ENCODE measurements at places on chromosomes 7 and 10. TPM values are rescaled to one million over a fixed set of nuclear protein-coding genes. Genes with fewer than 3 reads are reported as not detected.

The PDE1C gene
- 2.1 TPM for total RNA-seq

DNA sequence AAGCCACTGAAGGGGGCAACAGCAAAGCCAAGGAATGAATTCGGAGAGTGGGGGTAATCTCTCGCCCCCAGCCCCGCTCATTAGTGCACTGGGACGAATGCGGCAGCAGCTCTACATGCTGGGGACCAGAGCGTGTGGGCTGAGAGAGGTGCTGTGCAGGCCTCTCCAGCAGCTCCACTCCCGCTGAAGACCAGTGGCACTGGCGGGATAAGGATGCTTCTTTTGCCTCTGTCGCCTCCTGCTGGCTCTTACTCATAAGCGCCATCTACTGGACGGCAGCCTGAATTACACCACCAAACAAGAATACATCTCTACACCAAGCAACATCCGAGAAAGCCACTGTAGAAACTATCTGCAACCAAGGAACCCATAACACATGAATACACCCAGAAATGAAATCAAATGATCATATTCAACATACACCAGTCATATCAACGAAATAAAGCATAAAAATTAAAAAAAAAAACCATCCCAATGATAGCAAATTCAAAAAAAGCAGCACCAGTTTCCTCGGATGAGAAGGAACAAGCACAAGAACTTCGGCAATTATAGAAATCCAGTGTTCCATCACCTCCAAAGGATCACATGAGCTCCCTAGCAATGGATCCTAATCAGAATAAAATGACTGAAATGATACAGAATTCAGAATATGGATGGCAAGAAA is 79.0 kb upstream of the TMEM168 start:
- no peak overlapping the region for H3K27ac ChIP-seq
- no peaks in the 10 kb centered on the region for H3K4me1 ChIP-seq
- no peak for DNase-seq
- H3K27me3 ChIP-seq, result no peaks in the 10 kb centered on the region
- no peak overlapping the region for H3K4me3 ChIP-seq

- H3K36me3 ChIP-seq, result no peaks in the 10 kb centered on the region
- H3K27ac ChIP-seq, result no peak overlapping the region
- H3K4me1 ChIP-seq, result no peaks in the 10 kb centered on the region
- no peak for DNase-seq
These were observed 123.8 kb downstream of the AMPH start for GRCh38 chr7:38507384-38507783.

The RPEL1 gene
- total RNA-seq, result not detected

- no peak overlapping the region for H3K4me3 ChIP-seq
- DNase-seq, result no peak
- H3K27me3 ChIP-seq, result no peaks in the 10 kb centered on the region
- H3K36me3 ChIP-seq, result no peaks in the 10 kb centered on the region
- H3K27ac ChIP-seq, result no peak overlapping the region
- H3K4me1 ChIP-seq, result no peaks in the 10 kb centered on the region
These were observed 124.8 kb downstream of the PHTF2 start for GRCh38 chr7:77923419-77923818.

DNA sequence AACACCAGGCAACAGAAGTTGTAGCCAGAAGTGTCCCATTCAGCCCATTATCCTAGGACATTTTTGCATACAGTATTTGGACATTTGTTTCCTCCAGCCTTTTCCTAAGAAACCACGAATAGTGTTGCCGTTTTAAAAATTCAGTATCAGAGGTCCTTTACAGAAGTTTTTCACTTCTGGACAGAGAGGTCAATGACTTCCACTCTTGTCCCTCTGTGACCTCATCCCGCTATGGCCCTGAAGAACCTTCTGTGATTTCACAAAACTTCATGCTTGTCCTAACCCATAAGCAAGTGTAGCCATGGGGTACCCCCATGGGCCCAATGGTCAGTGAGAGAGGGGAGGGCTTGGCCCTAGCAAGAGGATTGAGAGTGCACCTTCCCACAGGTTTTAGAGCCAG is 364.8 kb downstream of the TNS3 start:
- H3K4me1 ChIP-seq, result no peaks in the 10 kb centered on the region
- no peak overlapping the region for H3K4me3 ChIP-seq
- H3K36me3 ChIP-seq, result no peaks in the 10 kb centered on the region
- H3K27me3 ChIP-seq, result peaks cover 7% of the 10 kb centered on the region
- no peak for DNase-seq

DNA sequence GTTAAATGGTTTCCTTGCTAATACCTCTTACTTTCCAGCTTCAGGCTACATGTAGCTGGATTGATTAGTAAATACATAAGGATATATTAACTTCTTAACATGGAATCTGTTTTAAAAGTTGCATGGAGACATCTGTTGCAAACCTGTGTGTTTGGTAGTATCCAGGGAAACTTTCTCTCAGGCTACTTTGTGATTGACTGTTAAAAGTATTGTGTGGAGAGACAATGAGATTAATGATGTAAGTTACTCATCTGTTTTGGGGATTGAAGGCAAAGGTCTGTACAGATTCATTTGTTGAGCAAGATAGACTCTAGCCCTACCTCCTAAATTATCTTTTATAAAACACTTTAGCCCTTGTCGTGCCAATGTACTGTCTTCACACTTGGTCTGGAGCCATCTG is 6.6 kb downstream of the CREB5 start:
- no peaks in the 10 kb centered on the region for H3K4me1 ChIP-seq
- no peak overlapping the region for H3K4me3 ChIP-seq
- H3K36me3 ChIP-seq, result no peaks in the 10 kb centered on the region
- no peak overlapping the region for H3K27ac ChIP-seq
- H3K27me3 ChIP-seq, result no peaks in the 10 kb centered on the region
- no peak for DNase-seq

GRCh38 chr10:44386546-44387052 is 1.7 kb upstream of the CXCL12 start:
- no peak overlapping the region for H3K4me3 ChIP-seq
- no peaks in the 10 kb centered on the region for H3K36me3 ChIP-seq
- DNase-seq, result peak; percentile 42
- H3K27me3 ChIP-seq, result peaks cover 21% of the 10 kb centered on the region

DNA sequence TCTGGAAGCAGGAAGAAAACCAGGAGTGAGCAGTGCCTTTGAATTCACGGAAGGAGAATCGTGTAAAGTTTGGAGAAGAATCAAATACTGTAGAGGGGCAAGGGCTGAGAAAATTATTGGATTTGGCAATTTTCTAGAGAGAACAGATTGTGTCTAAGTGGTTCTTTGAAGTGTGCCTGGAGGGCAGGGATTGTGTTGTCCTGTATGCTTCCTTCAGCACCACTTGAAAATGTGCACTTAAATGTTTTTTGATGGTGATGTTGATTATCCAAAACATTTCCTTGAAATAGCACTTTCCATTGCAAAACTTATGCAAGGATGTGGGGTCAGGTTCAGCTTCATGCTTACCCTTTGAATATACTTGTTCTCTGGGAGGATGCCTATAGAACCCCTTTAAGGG is 360.2 kb downstream of the SORCS3 start:
- H3K4me3 ChIP-seq, result no peak overlapping the region
- no peaks in the 10 kb centered on the region for H3K27me3 ChIP-seq
- DNase-seq, result no peak
- no peaks in the 10 kb centered on the region for H3K4me1 ChIP-seq
- H3K27ac ChIP-seq, result no peak overlapping the region

DNA sequence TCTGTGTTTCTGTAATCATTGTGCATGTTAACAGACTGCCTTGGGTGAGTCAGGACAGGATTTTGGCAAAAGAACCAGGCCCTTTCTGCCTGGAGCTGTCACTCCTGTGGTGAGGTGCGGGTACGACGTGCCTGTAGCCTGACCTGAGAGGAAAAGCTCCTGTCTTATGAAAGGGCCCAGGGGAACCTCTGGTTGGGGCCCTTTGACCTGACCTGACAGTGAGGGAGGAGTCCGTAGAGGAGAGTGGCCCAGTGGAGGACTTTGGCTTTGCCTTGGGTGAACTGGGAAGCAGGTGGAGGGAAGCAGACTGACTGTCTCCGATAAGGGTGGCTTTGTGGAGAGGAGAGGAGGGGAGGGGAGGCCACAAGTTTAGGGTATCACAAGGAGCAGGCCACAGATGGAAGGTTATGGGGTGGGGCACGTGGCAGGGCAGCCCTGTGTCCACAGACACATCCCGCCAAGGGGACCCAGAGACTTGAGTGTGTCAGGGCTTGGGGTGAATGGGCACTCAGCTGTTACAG is 6.9 kb downstream of the PFKP start:
- H3K27me3 ChIP-seq, result no peaks in the 10 kb centered on the region
- H3K4me3 ChIP-seq, result no peak overlapping the region
- DNase-seq, result no peak
- H3K4me1 ChIP-seq, result peaks cover 26% of the 10 kb centered on the region

GRCh38 chr10:119208553-119208940 is 1.2 kb downstream of the GRK5 start:
- DNase-seq, result no peak
- H3K27me3 ChIP-seq, result no peaks in the 10 kb centered on the region

DNA sequence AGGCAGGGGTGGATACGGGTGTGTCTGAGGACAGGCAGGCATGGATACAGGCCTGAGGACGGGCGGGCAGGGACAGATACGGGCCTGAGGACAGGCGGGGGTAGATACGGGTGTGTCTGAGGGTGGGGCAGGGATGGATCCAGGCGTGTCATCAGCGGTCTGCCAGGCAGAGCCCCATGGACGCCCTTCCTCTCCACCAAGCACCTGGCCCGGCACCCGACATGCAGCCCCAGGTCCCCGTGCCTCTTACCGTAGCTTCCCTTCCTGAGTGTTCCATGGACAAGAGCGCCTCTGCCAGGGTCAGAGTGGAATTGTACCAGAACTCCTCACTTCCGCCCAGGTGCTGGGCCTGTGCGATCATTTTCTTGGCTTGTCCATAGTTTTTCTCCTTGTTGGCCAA is 74.6 kb upstream of the NKX6-2 start:
- no peak overlapping the region for H3K27ac ChIP-seq
- no peak for DNase-seq
- H3K27me3 ChIP-seq, result peaks cover 61% of the 10 kb centered on the region
- no peaks in the 10 kb centered on the region for H3K4me1 ChIP-seq
- no peak overlapping the region for H3K4me3 ChIP-seq

The NME8 gene
- total RNA-seq, result not detected

The AKR1C2 gene
- 1,997 TPM for total RNA-seq

DNA sequence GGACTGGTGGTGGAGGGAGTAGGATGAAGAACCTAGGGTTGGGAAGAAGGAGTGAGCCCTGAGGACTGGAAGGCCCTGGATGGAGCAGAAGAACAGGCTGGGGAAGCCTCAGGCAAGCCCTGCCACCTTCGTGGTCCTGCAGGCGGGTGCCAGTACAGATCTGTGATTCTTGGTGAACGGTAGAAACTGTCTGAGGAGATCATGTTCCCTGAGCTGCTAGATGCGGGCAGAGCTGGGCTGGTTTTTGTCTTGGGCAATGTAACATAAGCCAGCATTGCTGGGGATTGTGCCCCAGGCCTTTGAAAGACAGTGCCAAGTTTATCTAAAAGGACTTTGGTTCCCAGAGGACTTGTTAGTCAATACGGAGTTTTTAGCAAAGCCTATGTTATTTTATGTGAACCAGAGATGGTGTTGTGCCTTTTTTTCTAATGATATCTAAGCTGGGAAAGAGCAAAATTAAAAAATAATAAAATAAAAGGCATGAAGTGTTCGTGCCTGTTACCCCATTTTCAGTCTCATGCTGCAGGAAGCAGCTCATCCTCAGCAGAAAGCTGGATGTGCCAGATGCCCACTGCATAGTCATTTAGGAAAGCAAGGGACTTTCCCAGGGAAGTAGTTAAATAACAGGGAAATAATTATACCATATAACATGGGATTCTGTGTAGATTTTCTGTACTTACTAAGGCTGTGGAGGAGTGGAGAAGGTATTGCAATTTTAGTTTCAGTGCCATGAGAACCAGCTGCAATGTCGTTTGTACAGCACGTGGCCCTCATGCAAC is 24.4 kb upstream of the FIGNL1 start:
- H3K4me1 ChIP-seq, result no peaks in the 10 kb centered on the region
- peak; percentile 23 for DNase-seq
- no peak overlapping the region for H3K27ac ChIP-seq
- no peaks in the 10 kb centered on the region for H3K36me3 ChIP-seq
- no peaks in the 10 kb centered on the region for H3K27me3 ChIP-seq

GRCh38 chr10:3783682-3784432 is 1.2 kb downstream of the KLF6 start:
- peak overlapping the region; percentile 98 for H3K27ac ChIP-seq
- H3K27me3 ChIP-seq, result no peaks in the 10 kb centered on the region
- H3K4me1 ChIP-seq, result peaks cover 40% of the 10 kb centered on the region

DNA sequence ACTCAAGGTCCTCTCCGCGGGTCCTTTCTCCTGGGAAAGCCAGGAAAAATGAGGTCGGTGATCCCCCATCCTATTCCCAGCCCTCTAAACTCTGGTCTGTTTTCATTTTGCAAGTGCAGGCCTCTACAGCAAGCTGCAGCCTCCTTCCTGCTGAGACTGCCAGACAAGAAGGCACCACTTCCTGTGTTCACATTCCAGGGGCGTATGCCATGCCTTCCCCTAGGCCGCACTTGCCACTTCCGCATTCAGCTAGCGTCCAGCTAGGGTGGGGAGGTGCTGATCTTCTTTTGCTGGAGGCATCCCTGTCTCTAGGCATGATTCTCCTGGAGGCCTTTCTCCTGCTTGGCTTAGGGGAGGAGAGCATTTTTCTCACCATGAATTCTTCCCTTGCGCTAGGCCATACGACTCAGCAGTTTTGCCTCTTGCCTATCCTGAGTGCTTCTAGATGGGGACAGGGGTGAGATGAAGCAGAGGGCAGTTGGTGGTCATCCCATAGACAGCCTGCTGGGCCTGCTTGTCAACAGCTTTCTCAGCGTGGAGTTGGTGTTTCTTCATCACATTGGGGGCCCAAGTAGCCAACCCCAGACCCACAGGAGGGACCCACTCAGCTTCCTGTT is 328.9 kb downstream of the RPS24 start:
- no peak for DNase-seq
- no peak overlapping the region for H3K4me3 ChIP-seq
- no peaks in the 10 kb centered on the region for H3K4me1 ChIP-seq
- H3K27ac ChIP-seq, result no peak overlapping the region

- H3K36me3 ChIP-seq, result no peaks in the 10 kb centered on the region
- no peaks in the 10 kb centered on the region for H3K27me3 ChIP-seq
- no peak overlapping the region for H3K4me3 ChIP-seq
- no peak for DNase-seq
- H3K4me1 ChIP-seq, result no peaks in the 10 kb centered on the region
These were observed 69.2 kb downstream of the DNAJC1 start for GRCh38 chr10:21934307-21934706.

The NT5C3A gene
- 43.8 TPM for total RNA-seq

The LRRC17 gene
- not detected for total RNA-seq

- H3K4me1 ChIP-seq, result no peaks in the 10 kb centered on the region
- H3K27ac ChIP-seq, result no peak overlapping the region
- no peak overlapping the region for H3K4me3 ChIP-seq
- DNase-seq, result no peak
These were observed 361.1 kb downstream of the GLRX3 start for GRCh38 chr10:130497056-130498010.

The LRMDA gene
- total RNA-seq, result not detected

DNA sequence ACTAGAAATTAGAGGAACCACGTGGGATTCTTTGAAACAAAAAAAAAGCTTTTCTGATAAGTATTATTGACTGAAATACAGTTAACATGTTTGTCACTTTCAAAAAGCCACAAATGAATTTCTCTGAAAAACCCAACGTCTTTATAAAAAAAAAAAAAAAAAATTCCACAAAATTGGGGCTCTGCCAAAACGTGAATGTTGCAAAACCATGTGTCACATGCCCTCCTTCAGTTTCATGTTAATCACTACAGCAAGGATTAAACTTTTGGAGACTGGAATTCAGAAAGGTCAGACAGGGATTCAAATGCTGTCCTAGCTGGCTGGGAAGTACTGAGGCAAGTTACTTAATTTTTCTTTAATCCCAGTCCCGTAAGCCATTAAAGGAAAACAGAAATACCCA is 278.0 kb upstream of the KLF14 start:
- H3K36me3 ChIP-seq, result peaks cover 29% of the 10 kb centered on the region
- no peak overlapping the region for H3K4me3 ChIP-seq
- peak overlapping the region; percentile 60 for H3K27ac ChIP-seq
- no peaks in the 10 kb centered on the region for H3K27me3 ChIP-seq
- DNase-seq, result peak; percentile 29

Data from PC-9 (cell line).